ENCODE measurements at places on chromosomes 4 and X.

GRCh38 chr4:188811121-188811520, 671.9 kb downstream of the TRIML1 start:
- DNase-seq = no peak

GRCh38 chr4:93066749-93067148, 761.8 kb upstream of the ATOH1 start:
- DNase-seq = no peak

DNA sequence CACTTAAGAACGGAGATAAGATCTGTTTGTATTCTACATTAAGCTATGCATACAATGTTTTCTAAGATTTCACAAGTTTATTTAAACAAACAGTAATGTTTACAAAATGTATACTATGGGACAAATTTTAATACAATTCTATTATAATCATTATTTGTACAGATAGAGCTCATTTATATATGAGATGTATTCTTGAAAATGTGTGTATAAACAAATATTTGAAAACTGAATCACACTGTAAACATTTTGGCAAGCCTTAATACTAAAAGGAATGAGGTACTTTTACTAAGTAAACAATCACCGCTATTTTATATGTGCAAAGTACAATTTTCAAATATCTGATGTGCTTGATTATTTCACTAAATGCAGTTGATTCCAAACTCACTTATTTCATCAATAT, 119.2 kb upstream of the MAB21L2 start:
- DNase-seq = no peak

DNA sequence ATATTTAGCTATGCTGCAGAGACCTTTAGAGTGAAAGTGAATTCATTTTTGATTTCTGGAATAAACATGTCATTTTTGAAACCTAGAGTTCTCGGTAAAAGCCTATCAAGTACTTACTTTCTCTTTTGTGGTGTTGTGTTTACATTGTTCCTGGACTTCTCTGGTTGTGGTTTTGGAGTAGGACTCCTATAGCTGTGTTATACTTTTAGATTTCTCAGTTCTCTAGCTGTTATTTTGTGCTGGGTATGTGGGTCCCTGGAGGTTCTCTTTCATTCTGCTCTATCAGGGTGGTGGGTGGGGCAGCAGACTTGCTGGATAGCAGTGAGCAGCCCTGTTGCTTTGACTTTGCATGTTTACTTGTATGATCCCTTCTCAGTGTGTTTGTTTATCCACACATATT, 25.6 kb upstream of the MSMO1 start:
- DNase-seq = no peak

GRCh38 chr4:81845273-81845672, 373.6 kb upstream of the RASGEF1B start:
- no peak for DNase-seq

DNA sequence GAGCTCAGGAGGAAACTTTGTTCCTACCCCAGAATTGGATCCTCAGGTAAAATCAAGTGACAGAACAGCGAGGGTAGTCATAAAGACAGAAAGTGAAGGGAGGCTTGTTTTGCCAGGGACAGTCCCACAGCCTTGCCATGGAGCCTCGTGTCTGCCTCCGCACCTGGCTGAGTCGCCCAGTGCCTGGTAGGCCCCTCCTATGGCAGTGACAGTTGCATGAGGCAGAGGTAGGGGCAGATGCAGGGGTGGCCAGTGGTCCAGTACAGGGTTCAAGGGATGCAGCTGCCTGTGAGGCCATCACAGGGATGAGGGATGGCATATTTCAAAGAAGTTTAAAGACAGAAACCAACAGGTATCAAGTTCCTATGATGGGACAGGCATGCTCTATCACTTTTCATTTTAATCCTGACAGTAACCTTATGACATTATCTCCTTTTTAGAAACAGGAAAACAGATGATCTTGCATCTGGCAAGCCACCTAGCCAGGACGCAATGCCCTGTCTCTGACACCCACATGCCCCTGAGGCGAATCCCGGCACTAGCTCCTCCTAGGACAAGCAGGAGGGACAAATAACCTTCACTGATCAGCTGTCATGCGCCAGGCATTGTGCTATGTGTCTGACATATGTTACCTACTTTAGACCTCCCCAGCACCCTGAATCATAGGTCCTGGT, 127.4 kb upstream of the ENPP6 start:
- DNase-seq = no peak

GRCh38 chr4:185142564-185142911, 528 bp upstream of the SLC25A4 start:
- DNase-seq = no peak

DNA sequence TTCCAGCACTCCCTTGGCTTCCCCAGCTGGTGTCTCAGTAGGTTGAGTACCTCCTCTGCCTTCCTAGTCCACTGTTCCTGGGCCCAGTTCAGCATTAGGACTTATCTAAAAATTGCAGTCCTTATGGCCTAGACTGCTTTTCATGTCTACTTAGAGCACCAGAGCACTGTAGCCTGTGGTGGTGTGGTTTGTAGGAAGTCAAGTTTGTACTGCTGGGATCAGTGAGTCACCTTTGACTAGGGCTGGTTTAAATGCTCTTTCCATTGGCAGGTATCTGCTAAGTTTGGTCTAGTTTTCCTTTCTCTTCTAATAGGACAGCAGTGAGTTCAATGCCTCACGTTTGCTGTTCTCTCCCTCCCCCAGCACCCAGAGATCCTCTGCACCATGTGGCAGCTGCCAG, 233.6 kb upstream of the WDFY3 start:
- DNase-seq = no peak

GRCh38 chrX:71225009-71225408, 2.0 kb downstream of the GJB1 start:
- no peak for DNase-seq

DNA sequence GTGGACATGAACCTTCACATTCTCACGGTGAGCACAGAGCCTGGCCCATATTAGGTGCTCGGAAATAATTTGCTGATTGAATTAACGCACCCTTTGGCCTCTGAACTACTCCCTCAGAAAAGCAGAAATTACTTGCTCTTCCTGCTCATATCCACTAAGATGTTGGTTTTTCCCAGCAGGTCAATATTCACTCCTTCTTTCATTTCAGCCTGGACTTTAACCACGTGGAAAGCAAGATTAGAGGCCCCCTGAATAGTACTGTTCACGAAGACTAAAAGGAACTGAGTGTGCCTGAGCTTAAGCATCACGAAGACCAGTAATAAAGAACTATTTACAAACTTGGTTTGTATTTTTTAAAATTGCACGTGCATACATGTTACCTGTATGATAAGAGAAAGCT, 9.9 kb downstream of the MTNR1A start:
- DNase-seq = no peak

DNA sequence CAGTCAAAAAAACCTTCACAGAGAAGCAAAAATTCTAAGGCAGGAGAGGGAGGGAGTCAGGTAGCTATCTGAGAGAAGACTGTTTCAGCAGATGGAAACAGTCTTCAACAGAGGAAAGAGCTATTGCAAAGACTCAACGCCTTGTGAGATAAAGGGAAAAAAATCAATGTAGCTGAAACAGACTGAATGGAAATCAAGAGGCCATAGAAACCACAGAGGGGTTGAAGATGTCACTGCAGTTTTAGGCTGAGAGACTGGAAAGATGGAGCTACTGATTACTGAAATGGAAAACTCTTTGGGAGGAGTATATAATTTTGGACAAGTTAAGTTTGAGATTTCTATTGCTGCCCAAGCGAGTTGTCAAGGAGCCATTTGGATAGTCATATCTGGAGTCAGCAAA, 28.4 kb upstream of the CXCL8 start:
- no peak for DNase-seq

GRCh38 chrX:19182785-19183184, 60.5 kb upstream of the ADGRG2 start:
- DNase-seq = no peak

- no peak for DNase-seq
Observed at GRCh38 chr4:8120501-8120900, 38.1 kb downstream of the ABLIM2 start.

GRCh38 chr4:725391-726234, 20.0 kb downstream of the PCGF3 start:
- no peak for DNase-seq

GRCh38 chr4:119942806-119943205, 123.8 kb downstream of the MAD2L1 start:
- no peak for DNase-seq

- DNase-seq = no peak
Observed at GRCh38 chrX:132559101-132559500, 70.3 kb upstream of the MBNL3 start.

GRCh38 chrX:43176686-43177085, 398.7 kb upstream of the PPP1R2C start:
- no peak for DNase-seq

GRCh38 chr4:42786350-42787078, 106.0 kb upstream of the GRXCR1 start:
- DNase-seq = no peak

DNA sequence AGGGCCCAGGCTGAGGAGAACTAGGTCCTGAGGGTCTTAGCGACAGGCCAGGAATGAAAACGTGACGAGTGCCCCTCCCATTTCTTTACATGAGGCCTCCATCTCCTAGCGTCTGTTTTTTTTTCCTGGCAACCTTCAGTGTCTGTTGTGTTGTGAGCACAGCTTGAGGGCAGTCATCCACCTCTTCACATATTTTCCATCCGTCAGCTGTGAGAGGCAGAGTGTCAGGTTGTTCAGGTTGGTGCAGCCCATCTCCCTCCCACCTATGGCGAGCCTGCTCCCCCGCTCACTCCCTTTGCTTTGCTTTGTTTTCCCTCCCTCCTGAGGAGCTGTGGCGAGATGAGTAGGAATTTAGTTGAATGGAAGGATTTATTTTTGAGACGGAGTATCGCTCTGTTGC, 51.7 kb upstream of the CHRNA9 start:
- no peak for DNase-seq

- no peak for DNase-seq
Observed at GRCh38 chr4:82957045-82957444, 53.6 kb downstream of the LIN54 start.
